GM12892 (cell line): ENCODE measurements at places on chromosomes 4 and X.

GRCh38 chr4:18404642-18405041 is 383.1 kb upstream of the LCORL start:
- no peak for DNase-seq

GRCh38 chr4:21697583-21697982 is 251.0 kb downstream of the KCNIP4 start:
- no peak for DNase-seq

DNA sequence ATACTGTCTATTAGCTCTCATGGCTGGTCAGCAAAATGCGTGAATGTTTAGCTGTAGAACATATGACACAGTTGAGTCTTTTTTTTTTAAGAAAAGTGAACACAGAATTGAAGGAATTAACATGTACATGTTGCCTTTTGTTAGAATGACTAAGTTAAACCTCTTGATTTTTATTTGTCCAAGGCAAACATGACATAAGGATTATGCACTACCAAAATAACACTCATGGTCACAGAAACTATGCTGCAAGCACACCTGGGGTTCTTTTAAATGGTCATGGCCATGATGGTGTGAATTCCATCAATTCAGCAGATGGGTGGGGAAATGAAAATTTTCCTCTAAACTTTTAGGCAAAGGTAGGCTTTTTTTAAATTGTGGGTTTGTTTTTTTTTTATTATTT is 80.1 kb upstream of the CXCL13 start:
- DNase-seq = no peak

DNA sequence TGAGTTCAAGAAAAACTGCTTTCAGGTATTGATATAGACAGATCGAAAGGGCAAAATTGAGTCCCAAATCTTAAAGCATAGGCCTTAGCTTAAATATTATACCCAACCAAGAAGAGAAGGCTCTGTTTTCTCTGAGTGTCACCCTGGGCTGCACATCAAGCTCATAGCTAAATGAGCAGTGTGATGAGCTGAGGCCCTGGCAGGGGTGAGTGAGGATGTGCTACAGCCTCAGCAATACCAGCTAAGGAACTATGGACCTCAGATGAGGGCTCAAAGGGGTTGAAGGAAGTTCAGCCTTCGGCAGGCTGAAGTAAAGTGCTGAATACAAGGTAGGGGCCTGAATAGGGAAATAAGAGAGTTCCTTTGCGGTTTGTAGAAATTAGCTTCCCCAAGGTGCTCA is 79.3 kb downstream of the FAM114A1 start:
- no peak for DNase-seq

GRCh38 chrX:16592194-16592770 is 57.7 kb upstream of the S100G start:
- no peak for DNase-seq

DNA sequence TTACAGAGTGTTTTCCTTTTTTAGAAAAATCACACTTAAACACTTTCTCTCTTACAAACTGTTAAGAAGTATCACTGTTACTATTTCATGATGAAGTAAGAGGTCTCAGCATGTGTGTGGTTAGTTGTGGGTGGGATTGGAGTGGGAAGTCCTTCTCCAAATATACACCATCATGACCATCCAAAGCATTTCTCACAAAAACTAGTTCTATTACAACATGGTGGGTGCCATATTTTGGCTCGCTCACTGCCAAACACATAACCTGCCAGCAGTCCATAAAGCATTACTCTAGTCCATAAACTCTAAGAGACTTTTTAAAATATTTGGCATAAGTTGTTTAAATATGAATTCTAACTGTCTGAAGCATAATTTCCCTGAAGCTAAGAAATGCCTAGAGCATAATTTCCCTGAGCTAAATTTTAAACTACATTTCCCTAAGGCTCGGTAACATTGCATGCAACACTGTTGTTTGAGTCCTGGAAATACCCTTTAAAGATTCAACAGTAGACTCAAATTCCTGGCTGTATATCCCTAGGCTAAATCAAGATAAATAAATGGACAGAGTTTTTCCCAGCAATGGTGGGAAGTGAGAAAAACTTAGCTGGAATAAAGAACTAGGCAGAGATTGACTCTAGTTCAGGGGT is 415.0 kb upstream of the INTU start:
- no peak for DNase-seq

DNA sequence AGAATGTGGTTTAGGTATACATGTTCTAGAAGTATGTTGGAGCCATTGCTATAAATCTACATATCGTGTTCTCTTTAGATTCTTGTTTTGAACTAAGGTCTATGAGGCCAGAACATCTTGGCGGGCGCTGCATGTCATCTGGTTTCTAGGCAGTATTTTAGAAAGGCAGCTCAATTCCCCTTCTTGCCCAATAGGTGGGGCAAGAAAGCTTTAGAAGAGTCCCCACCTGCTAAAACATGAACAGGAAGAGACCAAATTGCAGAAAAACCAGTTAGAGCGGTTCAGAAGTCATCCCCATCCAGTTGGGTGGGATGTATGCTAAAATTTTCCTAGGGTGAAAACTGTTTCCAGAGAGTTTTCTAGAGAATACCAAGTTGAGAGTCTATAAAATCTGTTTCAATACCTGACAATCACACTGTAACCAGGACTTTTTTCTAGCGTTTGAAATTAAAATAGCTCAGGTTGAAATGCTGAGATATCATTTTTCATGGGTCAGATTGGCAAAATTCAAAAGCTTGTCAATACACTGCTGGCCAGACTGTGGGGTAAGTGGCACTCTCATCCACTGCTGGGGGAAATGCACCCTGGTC is 17.5 kb upstream of the SH3KBP1 start:
- peak; percentile 45 for DNase-seq

DNA sequence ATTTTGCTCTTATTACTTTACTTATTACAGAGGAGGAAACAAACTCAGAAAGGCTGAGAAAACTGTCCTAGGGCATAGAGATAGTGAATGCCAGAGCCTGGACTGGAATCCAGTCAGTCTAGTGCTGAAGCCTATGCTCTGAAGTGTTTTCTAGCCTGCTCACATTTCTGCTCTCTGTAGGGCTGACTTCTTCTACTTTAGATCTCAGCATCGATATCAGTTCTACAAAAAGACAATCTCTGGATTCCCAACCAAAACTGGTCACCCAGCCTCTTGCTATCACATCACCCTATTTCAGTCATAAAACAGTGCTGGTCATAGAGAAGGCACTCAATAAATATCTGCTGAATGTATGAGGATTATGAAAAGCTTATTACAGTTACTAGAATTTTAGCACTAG is 87.2 kb downstream of the FAM13A start:
- no peak for DNase-seq

DNA sequence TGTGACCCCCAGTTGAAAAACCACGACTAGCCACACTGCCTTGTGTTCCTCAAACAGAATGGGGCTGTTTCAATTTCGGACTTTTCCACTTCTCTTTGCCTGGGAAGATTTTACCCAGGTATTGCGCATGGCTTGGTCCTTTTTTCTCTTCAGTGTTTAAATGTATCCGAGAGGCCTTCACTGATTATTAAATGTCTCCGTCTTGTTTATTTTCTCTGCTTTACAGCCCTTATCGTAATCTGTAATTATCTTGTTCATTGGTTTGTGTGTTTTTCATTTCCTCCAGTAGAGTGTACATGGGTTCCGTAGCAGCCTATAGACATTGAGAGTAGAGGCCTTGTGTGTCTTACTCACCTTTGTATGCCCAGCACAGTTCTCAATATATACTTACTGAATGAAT is 2.4 kb downstream of the MOSPD2 start:
- DNase-seq = no peak

GRCh38 chrX:44244008-44244407 is 99.5 kb downstream of the EFHC2 start:
- DNase-seq = no peak

- DNase-seq = no peak
These were observed 2042.2 kb downstream of the ARAP2 start for GRCh38 chr4:34202154-34202553.

DNA sequence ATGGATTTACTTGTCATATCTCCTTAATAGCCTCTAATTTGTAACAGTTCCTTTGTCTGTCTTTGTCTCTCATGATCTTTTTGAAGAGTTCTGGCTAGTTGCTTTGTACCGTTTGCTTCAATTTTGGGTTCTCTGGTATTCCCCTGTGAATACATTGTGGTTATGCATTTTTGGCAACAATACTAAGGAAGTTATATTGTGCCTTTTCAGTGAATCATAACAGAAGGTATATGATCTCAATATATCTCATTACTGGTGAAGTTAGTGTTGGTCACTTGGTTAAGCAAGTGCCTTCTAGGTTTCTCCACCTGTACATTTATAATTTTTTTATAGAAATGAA is 48.6 kb downstream of the DCLK2 start:
- DNase-seq = no peak

DNA sequence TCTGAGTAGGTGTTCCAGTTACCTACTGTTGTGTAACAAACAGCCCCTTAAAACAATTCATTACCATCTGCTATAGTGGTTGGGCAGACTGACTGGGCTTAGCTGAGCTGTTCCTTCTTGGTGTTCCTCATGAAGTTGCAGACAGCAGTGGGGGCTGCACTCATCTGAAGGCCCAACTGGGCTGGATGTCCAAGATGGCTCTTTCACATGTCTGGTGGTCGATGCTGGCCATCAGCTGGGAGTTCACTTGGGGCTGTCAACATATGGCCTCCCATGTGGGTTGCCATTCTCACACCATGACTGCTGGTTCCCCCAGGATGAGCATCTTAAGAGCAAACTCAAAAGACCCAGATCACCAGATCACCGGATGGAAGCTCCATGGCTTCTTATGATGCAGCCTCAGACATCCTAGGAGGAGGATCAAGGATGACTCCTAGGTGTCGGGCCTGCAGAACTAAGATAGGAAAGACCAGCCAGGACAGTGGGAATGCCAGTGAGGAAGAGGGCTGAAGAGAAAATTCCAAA is 34.3 kb upstream of the PPP2R2C start:
- no peak for DNase-seq

DNA sequence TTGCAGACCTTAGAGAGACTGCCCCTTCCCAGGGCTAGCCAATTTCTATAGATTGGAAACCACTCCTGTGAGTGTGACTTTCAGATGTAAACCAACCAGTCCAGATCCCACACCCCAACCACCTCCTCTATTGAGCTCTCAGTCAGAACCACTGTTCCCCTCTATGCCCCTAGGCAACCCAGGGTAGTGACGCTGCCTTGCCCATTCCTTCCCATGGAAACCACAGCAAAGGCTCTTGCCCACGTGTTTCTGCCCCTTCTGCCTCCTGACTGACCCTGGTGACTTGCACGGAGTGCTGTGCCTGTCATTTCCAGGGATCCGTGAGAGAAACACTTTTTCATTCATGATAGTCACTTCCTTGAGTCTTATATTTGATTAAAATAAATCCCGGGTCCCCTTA is 32.4 kb downstream of the CYTL1 start:
- DNase-seq = no peak

DNA sequence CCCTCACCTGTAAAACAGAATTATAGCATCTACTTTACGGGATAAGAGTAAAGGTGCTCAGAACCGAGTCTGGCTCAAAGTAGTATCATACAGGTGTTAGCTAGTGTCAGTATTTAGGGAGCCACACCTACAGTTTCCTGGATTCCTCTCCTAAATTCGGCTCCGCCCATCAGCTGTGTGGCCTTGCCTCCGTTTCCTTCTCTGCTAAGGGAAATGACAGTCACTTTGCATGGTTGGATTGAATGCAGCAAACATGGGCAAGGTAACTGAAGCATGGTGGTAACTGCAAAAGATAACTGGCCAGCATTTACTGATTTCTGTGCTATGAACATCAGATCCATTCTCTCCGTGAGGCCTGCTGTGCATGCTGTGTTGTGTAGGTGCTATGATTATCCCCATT is 2.8 kb downstream of the PPP1R3F start:
- DNase-seq = no peak

DNA sequence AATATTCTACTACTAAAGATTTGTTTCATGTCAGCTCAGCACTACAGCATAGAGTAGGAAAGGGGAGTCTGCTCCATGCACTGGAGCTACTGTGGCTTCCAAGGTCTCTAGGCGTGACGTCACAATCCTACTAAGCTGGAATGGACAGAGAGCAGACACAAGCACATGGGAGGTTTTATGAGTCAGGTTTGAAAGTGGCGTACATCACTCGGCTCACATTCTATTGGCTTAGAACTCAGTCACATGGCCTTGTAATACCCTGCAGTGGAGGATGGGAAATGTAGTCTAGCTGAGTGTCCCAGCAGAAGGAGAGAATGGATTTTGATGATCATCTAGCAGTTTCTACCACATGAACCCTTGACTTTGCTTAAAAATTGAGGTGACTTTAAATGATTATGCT is 624.8 kb upstream of the ATOH1 start:
- no peak for DNase-seq

DNA sequence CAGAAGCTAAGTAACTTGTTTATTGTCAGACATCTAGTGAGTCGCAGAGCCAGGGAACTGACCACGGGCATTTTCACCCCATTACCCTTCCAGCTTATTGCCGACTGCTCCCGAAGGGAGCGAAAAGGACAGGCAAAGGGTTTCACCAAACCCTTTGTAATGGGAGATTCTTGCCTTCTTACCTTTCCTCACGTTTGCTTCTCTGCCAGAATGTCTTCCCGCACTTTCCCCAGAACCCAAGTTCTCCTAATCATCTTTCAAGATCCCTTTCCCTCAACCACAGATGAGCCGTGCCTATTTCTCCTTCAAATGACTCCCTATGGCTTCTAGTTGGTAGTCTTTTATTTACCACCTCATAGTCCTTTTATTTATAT is 520 bp upstream of the SRP72 start:
- DNase-seq = no peak

GRCh38 chrX:25011589-25012432 is 4.0 kb downstream of the ARX start:
- DNase-seq = no peak

- DNase-seq = peak; percentile 87
These were observed 25.0 kb downstream of the TACC3 start for GRCh38 chr4:1746265-1746691.

DNA sequence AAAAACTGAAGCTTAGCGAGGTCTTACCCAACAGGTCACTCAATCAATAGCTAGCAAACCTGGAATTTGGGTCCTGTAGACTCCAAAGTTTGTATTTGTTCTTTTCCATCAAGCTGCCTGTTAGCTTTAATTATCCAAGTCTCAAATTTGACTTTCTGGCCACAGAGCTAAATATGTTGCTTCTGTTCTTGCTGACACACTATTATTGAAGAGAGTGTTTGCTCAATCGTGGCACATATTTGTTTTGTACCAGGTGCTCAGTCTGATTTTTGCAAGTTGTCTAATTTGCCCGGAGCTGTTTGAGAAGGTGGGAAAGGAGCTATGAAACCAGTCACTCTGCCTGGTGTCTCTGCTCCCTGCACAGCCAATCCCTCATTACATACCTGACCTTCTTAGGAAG is 41.7 kb upstream of the FRMD7 start:
- DNase-seq = no peak

GRCh38 chr4:183242291-183242690 is 77.8 kb downstream of the CLDN22 start:
- DNase-seq = no peak

- no peak for DNase-seq
These were observed 107.6 kb upstream of the BMP3 start for GRCh38 chr4:80922941-80923340.

DNA sequence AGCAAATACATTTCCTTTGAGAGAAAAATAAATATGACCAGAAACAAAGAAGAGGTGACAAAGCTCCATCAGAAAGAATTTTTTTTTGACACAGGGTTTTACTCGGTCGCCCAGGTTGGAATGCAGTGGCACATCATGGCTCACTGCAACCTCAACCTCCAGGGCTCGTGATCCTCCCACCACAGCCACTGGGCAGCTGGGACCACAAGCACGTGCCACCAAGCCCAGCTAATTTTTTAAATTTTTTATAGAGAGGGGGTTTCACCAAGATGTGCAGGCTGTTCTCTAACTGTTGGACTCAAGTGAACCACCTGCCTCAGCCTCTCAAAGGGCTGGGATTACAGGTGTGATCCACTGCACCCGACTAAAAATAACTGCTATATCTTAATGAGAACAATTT is 10.3 kb downstream of the ADH5 start:
- no peak for DNase-seq
